ENCODE measurements at places on chromosomes 7 and 10.

GRCh38 chr10:22620929-22621328 lies 93.4 kb downstream of the PIP4K2A start:
- DNase-seq, result no peak

DNA sequence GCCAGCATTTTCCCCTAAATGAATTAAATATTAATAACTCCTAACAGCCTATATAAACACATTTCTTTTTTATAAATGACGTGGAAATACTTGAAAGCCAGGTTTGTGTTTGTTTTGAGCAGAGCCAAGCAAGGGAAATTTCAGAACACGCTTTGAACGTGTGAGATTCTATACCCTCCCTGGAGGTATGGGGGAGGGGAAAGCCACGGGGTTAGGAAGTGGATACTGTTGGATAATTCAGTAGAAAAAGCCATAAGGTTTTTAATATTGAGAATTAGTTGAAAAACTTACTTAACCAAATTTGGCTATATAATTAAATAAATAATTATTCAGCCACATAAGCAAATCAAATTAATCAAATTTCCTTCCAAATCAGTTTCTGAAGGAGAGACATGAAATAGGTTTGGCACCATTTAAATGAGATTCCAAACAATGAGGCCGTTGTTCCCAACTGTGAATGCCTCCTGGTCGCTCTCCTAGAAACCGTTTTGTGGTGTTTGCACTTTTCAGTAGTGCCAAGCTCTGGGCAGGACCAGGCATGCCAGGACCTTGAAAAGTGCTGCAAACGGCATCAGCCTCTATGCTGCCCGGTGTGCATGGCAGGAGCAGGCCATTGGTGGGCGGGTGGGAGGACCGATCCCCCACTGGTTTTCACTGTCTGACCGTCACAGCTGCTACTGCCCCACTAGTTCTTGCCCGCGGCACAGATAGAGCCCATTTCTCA lies 88.1 kb downstream of the SEPTIN14 start:
- no peak for DNase-seq

DNA sequence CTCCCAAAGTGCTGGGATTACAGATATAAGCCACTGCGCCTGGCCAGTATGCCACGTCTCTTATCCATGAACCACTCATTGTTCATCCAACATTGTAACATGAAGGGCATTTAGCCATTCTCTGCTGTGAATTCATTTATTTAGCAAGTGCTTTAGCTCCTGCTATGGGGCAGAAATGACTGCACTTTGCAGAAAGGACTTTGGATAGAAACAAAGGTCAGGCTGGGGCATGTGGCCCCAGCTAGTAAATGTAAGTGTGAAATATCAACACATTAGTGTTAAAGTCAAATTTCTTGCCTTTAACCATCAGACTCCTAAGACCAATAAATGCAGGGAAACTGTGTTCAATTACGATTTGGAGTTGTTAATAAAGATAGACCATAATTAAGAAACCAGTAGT lies 27.7 kb upstream of the TAX1BP1 start:
- DNase-seq, result no peak

DNA sequence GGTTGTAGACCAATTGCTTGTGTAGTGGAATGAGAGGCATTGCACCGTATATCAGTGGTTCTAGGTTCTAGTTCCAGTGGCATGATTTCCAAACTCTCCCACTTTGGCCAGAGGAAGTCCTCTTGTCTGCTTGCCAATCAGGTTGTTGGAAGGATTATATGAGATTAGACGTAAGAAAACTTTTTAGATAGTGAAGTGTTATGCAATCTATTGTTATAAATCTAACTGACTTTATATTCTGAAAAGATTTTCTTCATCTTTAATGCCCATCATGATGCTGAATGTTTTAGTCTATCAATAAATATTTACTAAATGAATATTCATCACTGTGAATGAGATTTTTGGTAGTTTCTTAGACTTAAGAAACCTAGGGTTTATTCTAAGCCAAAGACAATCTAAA lies 152.6 kb downstream of the TFPI2 start:
- no peak for DNase-seq

DNA sequence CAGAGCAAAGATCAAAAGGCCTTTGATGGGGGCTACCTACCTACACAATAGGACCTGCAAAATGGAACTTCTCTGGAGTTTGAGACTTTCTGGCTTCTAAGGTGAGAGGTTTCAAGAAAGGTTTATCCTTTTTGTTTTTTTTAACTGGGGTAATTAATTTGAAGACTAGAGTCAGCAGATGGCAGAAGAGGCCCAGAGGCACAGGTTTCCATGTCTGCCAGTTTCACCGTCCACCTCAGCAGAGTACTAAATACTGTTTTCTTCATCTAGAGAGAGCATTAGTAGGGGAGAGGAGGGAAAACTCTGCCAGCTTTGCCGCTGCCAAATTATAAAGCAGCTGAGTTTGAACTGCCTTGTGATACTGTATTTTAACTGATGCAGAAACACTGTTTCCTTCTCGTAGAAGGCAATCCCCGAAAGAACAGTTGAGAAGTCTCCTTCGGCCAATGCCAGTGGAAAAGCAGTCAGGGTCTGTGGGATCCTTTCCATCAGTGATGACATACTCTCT lies 138.7 kb downstream of the SLC25A13 start:
- no peak for DNase-seq

- DNase-seq, result no peak
Observed at GRCh38 chr10:9294132-9294663, 1239.7 kb downstream of the GATA3 start.

GRCh38 chr7:29013082-29013695 lies 55.1 kb upstream of the TRIL start:
- DNase-seq, result no peak

- DNase-seq, result no peak
Observed at GRCh38 chr7:120436487-120437060, 163.6 kb downstream of the KCND2 start.

DNA sequence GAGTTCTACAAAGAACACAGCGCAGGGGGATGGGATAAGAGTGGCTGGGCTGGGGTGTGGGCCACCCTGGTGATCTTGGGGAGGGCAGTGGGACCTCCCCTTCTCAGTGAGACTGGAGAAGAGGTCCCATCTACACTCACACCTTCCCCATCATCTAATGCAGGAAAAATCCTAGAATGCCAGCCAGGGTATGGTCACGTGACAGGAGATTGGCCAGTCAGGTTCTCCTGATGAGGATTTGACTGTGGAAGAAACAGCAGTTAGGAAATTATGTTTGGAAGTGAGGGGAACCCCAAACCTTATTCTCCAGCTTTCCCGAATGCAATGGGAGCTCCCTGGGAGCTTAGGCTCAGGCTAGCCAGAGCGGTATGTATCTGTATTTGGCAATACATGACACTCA lies 158.8 kb upstream of the GRB10 start:
- DNase-seq, result no peak

GRCh38 chr10:130232166-130233034 lies 96.2 kb downstream of the GLRX3 start:
- no peak for DNase-seq

- no peak for DNase-seq
Observed at GRCh38 chr7:130899071-130899560, 165.1 kb upstream of the KLF14 start.

DNA sequence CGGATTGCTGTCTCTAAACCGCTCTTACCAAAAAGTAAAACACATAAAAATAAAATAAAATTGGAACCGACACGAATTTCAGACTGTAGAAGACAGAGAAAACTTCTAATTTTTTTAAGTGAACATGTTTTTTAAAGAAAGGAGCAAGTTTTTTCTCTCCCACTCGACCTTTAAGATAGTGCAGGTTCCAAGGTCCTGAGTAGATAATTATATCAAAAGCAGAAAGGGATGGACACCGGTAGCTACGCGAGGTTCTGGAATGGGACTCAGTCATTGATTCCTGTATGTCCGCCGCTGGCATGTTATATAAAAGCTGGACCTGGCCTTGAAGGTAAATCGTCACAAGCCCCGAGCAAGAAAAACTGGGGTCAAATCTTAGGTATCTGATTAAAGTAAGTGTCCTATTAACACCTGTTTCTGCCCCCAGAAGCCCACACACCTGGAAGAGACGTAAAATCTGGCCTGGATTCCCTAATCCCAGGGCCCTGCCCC lies 462 bp upstream of the CISD1 start:
- no peak for DNase-seq

- no peak for DNase-seq
Observed at GRCh38 chr10:85946713-85947326, 419.8 kb downstream of the GRID1 start.

GRCh38 chr7:167090-167855 lies 25.1 kb upstream of the FAM20C start:
- no peak for DNase-seq

GRCh38 chr10:10684972-10685371 lies 332.7 kb upstream of the CELF2 start:
- DNase-seq, result no peak

DNA sequence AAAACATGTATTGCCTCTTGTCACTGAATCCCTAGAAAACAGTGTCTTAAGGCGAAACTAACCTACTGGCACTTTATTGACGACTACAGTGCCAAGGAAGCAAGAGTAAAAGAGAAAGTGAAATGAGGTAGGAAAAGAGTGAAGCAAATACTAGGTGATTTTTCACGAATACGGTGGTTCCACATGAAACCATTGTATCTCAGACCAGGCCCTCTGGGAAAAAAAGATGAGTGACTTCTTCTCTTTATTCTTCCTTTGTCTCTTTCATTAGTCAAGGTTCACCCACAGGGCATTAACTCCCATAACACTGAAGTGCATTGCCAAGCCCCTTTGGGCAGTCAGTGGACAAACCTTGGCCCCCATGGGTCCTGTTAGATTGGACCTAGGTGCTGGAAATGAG lies 16.2 kb upstream of the MACC1 start:
- DNase-seq, result no peak

GRCh38 chr10:74823791-74824183 lies 2.6 kb upstream of the KAT6B start:
- no peak for DNase-seq

- DNase-seq, result no peak
Observed at GRCh38 chr7:12133865-12134264, 77.2 kb upstream of the TMEM106B start.

- DNase-seq, result no peak
Observed at GRCh38 chr10:24984906-24985305, 31.1 kb downstream of the ENKUR start.

DNA sequence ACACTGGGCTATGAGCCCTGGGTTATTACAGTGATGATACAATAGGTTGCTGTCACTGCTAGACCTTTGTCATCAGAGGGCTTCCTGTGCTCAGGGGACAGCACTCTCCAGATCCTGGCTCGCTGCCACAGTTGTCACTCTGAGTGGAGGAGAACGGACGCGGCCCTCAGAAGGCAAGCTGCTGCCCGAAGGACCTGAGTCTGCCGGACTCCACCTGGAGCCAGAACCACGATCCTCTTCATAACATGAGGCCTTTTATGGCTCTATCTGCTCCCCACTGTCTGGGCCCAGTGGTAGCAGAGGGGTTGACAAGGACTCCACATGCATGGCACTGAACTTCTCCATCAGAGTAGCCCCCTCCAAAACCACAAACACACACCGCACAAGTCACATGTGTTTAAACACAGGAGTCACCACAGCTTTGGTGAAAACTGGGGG lies 94.7 kb upstream of the EFCAB10 start:
- peak; percentile 41 for DNase-seq

DNA sequence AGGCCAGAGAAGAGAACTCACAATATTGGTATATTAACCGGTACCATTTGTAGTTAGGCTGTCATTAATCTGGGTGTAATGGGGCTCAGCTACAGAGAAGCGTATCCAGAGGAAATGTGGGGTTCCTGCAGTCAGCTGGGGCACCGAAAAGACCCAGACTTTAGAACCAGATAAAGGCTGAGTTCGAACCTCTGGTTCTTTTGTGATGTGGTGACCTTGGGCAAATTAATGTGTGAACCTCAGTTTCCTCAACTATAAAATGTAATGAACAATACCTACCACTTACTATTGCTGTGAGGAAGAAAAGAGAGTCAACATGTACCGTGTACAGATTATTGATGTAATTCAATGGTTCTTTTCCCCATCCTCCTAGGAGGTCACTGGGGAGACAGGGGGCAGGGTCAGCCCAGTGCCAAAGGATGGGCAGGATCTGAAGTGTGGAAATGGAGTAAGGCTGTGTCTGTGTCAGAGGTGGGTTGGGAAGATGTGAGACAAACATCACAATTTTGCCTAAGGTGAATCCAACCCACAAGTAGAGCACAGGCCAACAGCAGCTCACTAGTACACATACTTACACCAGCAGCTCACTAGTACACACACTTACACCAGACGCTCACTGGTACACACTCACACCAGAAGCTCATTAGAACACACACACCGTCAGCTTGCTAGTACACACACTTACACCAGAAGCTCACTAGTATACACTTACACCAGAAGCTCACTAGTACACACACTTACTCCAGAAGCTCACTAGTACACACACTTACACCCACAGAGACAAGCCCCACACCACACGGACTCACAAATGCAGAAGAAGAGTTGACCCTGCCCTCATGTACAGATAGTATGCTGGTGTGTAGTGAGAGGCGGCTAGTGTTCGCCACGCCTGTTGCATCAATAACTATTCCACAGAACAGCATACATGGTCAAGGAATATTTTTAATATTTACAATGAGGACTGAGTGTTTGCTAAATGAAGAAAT lies 28.0 kb downstream of the PRSS2 start:
- no peak for DNase-seq

- no peak for DNase-seq
Observed at GRCh38 chr10:113291413-113291812, 261.4 kb upstream of the HABP2 start.

- DNase-seq, result peak; percentile 58
Observed at GRCh38 chr10:5888843-5889623, 660 bp downstream of the ANKRD16 start.

GRCh38 chr10:122417667-122418066 lies 36.8 kb upstream of the ARMS2 start:
- no peak for DNase-seq

DNA sequence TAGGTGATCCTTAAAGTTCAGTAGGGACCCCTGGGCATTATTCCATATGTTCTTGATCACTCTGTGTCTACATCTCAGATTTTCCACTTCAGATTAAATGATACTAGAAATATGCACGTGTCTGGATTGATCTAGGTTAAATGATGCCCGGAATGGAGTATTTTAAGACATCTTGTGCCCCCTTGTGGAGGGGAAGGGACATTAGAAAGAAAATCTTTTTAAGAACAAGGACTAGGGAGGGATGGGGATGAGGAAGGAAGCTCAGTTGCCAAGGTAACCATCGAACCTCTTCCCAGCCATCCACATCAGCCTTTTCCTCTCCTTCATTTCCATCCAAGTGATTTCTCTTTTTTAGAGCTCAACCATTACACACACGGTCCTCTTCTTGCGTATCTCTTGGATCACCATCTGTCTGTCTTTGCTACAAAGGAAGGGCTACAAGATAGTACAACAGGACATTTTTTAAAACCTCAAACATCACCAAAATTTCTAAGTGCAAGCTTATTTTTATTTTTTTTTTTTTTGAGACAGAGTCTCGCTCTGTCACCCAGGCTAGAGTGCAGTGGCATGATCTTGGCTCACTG lies 40.5 kb downstream of the PRSS2 start:
- DNase-seq, result no peak

- DNase-seq, result no peak
Observed at GRCh38 chr10:94288361-94289101, 74.2 kb downstream of the NOC3L start.

DNA sequence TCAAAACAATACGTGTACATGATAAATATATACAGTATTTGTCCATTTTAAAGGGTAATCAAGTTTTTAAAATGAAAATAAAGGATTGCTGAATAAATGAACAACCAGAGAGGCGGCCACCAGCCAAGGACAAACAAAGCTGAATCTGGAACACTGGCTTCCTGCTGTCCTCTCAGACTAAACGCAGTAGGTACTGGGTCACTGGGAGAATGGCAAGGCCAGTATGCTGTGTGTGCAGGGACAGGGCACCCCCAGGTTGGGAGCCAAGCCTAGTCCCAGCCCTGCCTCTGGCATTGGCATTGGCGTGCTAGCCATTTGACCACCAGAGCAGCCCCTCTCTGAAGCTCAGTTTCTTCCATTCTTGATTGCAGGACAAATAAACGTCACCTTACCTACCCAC lies 33.8 kb downstream of the DLG5 start:
- no peak for DNase-seq
